ENCODE measurements at places on chromosomes 3 and 15. TPM values are rescaled to one million over a fixed set of nuclear protein-coding genes. Genes with fewer than 3 reads are reported as not detected.

XYLB gene
- total RNA-seq = 2.6 TPM

GPR160 gene
- not detected for total RNA-seq

KPNA1 gene
- 86.1 TPM for total RNA-seq

C3orf80 gene
- 0.34 TPM for total RNA-seq

RARB gene
- 1.2 TPM for total RNA-seq

ASB14 gene
- not detected for total RNA-seq

ATP2C1 gene
- 130 TPM for total RNA-seq

C3orf33 gene
- total RNA-seq = 1.8 TPM

IL1RAP gene
- 0.37 TPM for total RNA-seq

TXNRD3 gene
- 1.8 TPM for total RNA-seq

CLDN16 gene
- not detected for total RNA-seq

CDHR4 gene
- not detected for total RNA-seq

ATRIP gene
- 15.8 TPM for total RNA-seq

Data from glutamatergic neuron (in vitro differentiated cells).